Esophagus squamous epithelium (tissue), 5 donors: ENCODE measurements at places on chromosomes 3 and 15.

DNA sequence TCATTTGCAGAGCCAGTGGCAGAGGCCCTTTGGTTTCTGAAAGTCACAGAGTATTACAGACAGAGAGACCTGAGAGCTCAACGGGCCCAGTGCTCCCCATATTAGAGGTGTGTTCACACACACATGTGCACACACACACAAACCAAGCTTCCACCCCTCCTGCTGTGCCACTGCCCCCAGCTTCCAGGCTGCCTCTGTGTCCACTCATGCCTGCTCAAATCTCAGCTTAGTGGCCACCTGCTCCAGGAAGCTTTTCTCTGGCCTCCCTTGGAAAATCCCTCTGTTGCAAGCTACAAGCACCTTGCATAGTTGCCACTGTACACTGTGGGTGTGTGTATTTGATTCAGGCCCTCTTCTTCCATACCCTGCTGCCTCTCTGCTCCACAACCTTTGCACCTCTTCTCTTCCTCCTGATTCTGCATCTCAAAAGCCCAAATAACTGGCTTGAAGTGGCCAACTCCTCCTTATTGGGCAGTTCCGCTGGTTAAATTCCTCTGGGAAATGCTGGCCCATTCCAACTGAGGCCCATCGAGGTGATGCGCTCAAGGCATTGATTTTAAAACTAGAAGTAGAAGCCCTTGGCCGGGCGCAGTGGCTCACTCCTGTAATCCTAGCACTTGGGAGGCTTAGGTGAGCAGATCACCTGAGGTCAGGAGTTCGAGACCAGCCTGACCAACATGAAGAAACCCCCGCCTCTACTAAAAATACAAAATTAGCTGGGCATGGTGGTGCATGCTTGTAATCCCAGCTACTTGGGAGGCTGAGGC, 23.0 kb downstream of the MESD start:
- peaks cover 11% of the 10 kb centered on the region for H3K36me3 ChIP-seq
- H3K4me3 ChIP-seq = no peak overlapping the region
- H3K27me3 ChIP-seq = no peaks in the 10 kb centered on the region
- peaks cover 4% of the 10 kb centered on the region for H3K4me1 ChIP-seq

DNA sequence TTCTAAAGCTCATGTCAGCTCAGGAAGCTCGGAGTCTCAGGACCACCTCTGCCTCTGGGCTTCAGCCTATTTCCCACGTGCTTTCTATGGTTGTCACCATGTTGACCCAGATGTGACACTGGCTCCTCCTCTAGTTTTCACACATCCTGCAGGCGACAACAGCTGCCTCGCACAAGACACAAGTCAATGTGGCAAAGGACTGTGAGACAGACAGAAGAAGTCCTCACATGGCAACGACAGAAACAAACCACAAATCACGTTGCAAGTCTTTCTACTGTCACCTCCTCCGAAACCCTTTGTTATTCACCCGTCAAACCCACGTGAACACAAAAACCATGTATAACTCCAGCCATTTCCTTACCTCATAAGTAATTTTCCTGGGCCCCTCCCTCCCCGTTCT, 194.5 kb downstream of the MEX3B start:
- H3K27ac ChIP-seq = no peak overlapping the region
- no peaks in the 10 kb centered on the region for H3K27me3 ChIP-seq
- no peaks in the 10 kb centered on the region for H3K36me3 ChIP-seq
- no peaks in the 10 kb centered on the region for H3K4me1 ChIP-seq
- no peak for DNase-seq

DNA sequence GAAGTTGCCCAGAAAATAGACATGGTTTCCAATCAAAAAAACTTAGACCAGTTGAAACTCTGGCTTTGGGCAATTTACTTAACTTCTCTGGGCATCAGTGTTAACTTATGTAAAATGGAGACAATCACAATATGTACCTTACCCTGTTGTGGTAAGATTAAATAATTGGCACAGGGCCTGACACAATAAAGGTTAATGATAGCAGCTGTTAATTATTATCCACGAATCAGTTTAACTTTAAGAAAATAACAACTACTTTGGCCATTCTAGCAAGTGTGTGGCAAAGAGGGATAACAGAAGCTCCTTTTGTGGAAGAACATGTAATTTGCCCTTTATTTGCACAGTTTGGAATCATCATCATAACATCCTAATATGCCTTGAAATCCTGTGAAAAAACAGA, 787.6 kb downstream of the FHIT start:
- H3K27me3 ChIP-seq = no peaks in the 10 kb centered on the region
- H3K27ac ChIP-seq = no peak overlapping the region
- no peak for DNase-seq
- H3K4me1 ChIP-seq = no peaks in the 10 kb centered on the region
- no peak overlapping the region for H3K4me3 ChIP-seq
- no peaks in the 10 kb centered on the region for H3K36me3 ChIP-seq

DNA sequence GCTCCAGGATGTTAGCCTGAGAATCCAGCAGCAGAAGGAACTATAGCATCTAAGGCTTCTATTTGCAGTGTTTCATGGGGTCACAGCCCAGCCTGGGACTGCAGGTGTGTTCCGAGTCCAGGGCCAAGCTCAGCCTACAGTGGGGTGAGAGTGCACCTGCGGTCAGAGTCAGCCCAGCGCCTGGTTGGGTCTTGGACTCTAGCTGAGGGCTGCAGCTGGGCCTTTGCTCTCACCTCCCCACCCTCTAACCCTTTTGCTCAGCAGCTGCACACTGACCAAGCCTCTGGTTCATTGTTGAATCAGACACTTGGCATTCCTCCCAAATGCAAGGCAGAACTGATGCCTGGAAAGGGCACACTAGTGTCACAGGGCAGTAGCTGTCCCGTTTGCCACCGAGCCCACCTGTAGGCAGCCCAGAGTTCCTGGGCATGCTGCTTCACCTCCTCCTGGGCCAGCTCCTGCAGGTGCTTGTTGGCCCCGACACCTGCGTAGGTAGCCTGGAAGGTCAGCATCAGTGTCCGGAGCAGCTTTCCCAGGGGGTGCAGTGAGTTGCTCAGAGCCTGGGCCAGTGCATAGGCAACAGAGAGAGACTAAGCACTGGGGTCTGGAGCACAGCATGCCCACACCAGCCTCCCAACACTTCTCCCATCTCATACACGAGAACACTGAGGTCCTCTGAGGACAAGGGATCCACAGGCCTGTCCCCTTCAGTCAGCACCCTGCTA, 17.5 kb downstream of the ALS2CL start:
- peaks cover 7% of the 10 kb centered on the region for H3K36me3 ChIP-seq
- no peaks in the 10 kb centered on the region for H3K27me3 ChIP-seq
- no peak overlapping the region for H3K4me3 ChIP-seq
- no peak for DNase-seq

DNA sequence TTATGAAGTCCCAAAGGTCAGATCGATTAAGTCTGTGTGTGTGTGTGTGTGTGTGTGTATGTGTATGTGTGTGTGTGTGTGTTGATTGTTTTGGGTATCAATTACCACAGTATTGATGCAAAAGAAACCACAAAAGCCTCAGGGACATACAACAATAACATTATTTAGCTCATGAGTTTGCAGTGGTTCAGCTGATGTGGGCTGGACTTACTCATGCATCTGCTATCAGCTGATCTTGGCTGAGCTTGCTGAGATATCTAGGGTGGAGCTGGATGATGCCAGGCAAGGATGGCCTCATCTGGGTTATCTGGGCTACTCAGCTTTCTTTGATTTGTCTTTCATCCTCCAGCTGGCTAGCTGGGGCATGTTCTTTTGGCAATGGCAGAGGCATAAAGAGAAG, 82.4 kb upstream of the PRR23C start:
- no peaks in the 10 kb centered on the region for H3K4me1 ChIP-seq
- no peaks in the 10 kb centered on the region for H3K27me3 ChIP-seq
- no peak overlapping the region for H3K27ac ChIP-seq
- H3K36me3 ChIP-seq = no peaks in the 10 kb centered on the region
- no peak for DNase-seq

DNA sequence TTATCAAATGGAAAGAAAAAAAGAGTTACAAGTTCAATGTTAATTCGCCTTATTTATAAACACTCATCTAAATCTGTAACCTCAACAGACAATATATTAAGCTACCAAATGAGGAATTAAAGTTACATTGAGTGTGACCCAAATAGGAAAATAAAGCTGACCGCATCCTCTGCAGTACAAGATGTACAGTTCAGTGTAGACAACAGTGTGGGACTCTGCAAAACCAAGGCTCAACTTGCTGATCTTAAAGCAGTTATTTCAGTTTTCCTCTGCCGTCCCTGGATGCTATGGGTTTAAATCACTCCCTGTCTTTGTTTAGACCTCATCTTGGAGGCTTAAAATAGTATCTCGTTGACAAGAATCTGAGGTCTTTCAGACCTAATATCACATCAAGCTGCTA, 458.8 kb downstream of the MECOM start:
- no peaks in the 10 kb centered on the region for H3K36me3 ChIP-seq
- no peak overlapping the region for H3K27ac ChIP-seq
- H3K27me3 ChIP-seq = no peaks in the 10 kb centered on the region
- H3K4me3 ChIP-seq = no peak overlapping the region
- no peaks in the 10 kb centered on the region for H3K4me1 ChIP-seq

GRCh38 chr3:122774564-122774963, 19.1 kb downstream of the HSPBAP1 start:
- H3K4me1 ChIP-seq = no peaks in the 10 kb centered on the region
- H3K36me3 ChIP-seq = no peaks in the 10 kb centered on the region
- no peak for DNase-seq

- no peak overlapping the region for H3K27ac ChIP-seq
- H3K4me1 ChIP-seq = no peaks in the 10 kb centered on the region
- no peak for DNase-seq
Observed at GRCh38 chr3:48344867-48345507, 11.5 kb upstream of the SPINK8 start.

DNA sequence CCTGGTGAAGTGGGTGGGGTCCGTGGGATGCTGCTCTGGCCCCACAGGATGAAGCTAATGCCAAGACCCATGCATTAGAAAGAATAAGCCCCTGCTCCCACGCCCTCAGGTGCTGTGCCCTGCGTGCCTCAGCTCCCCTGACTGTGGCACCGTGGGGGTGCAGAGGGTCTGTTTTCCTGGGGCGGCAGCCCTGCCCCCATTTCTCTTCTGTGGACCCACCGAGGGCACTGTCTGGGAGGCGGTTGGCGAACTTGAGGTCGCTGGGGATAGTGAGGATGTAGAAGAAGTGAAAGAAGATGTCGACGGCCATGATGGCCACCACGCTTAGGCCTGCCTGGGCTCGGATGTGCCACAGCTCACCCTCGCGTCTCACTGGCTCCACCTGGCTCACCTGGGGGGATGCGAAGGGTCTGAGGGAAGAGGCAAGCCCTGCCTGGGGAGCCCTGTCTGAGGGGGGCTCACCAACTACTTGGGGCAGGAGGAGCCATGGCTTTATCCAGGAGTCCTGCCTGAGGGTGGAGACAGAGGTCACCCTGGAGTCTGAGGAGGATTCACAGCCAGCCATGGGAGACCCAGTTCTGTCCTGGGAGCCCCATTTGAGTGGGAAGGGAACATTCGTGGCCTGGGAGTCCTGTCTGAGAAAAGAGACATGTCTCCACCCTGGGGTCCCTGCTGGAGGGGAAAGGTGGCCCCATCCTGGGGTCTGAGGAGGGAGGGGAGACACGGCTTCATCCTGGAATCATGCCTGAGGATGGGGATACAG, 5.1 kb downstream of the HHATL start:
- H3K27me3 ChIP-seq = no peaks in the 10 kb centered on the region
- no peak for DNase-seq
- no peaks in the 10 kb centered on the region for H3K4me1 ChIP-seq
- no peak overlapping the region for H3K27ac ChIP-seq

DNA sequence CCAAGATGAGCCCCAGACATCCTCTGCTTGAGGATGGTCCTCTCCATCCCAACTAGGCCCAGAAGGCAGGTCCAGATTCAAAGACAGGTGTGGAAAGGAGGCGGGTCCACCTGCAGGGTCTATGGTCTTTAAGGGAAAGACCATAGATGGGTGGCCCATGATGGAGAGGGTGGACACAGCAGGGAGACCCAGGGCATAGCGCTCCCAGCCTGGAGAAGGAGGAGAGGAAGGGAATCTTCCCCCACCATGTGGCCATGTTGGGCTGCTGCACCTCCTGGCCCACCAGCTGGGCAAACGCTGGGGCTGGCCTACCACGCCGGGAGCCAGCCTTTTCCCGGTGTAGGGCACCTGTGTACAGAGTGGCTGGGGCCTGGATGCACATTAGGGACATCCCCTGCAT, 265.2 kb upstream of the TLE3 start:
- peaks cover 15% of the 10 kb centered on the region for H3K27me3 ChIP-seq
- no peaks in the 10 kb centered on the region for H3K4me1 ChIP-seq
- H3K36me3 ChIP-seq = no peaks in the 10 kb centered on the region
- DNase-seq = no peak

DNA sequence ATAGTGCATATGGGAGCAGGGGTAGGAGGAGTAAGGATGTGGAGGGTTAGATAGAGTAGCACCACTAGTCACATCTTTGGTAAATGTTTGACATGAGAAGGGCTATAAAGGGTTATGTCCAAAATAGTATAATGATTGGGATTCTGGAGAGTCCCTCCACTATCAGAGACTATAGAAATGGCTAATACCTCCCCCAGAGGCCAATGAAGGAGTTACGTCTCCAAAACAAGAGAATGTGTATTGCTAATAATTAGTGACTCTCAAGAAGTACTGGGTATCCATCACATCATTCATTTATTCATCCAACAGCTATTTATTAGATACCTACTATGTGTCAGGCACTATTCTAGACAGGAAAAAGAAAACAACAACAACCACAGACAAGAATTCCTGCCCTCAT, 203.7 kb upstream of the UMPS start:
- H3K4me1 ChIP-seq = no peaks in the 10 kb centered on the region
- no peak overlapping the region for H3K27ac ChIP-seq
- no peaks in the 10 kb centered on the region for H3K27me3 ChIP-seq
- DNase-seq = no peak
- no peak overlapping the region for H3K4me3 ChIP-seq
- no peaks in the 10 kb centered on the region for H3K36me3 ChIP-seq

- no peak overlapping the region for H3K27ac ChIP-seq
Observed at GRCh38 chr3:84967767-84968581, 9.2 kb downstream of the CADM2 start.
